Gastroesophageal sphincter (tissue), 4 donors: ENCODE measurements at places on chromosomes 5 and 9.

DNA sequence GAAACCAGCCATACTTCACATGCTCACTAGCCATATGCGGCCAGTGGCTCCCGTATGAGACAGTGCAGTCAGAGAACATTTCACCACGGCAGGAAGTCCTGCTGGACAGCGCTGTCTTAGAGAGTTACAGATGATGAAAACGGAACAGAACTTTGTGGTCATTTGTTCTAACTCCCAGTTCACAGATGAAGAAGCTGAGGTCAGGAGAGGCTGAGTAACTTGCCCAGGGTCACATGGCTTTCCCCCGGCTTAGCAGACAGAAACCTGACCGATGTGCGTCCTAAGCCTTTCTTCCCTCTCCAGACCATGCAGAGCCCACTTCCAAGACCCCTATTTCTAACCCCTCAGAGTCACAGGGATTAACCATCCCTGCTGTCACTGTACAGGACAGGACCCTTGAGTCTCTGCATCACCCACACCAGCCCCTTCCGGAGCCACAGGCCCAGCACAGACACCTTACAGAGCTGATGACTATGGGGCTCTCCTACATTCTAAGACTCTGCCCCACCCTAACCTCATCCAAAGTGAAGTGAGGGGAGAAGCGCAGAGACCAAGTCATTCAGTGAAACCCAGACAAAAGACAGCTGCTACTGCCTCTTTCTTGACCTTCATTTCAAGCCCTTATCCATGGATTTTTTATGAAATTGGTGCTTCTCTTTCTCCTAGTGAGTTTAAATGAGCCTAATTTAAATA is 86.9 kb downstream of the PTPN3 start:
- ATAC-seq, result no peak

DNA sequence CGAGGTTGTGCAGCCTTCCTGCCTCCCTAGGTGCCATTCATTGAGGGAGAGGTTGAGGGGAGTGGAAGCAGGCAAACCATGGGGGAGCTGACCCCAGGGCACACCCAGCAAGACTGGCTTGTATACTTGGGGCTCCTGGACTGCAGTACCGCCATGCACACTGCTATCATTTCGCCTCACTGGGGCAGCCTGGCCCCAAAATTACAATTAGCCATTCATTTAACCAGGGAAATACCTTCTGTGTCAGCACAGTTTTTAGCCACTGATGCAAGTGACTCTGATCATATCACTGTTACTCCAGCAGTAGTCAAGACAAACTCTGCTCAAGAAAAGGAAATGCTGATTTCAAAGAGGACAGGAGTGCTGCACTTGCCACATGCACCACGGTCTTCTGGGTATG is 109.7 kb downstream of the TRIO start:
- ATAC-seq, result no peak

- no peak for ATAC-seq
Observed at GRCh38 chr9:112892981-112893380, 2.3 kb upstream of the SLC46A2 start.

- peak; percentile 74 for ATAC-seq
Observed at GRCh38 chr5:52989025-52989780, at the start of gene ITGA2. TSS of gene ITGA2 (plus strand) at chr5:52989352. CDS start at chr5:52989469, 117 bp downstream.

DNA sequence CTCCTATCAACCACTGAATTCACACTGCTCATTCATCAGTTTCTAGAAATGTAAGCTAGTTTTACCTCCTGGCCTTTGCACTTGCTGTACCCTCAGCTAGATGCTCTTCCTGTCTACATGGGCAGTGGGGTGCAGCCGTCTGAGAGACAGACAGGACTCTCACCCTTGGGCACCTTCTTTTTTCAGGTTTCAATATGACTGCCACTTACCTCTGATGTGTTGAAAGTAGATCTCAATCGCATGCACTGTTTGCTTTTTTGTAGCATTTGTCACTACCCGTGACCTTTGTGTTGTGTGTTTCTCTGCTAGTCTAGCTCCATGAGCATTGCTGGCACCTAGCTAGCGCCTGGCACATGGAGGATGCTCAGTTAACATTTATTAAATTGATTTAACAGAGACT is 403.1 kb upstream of the TRPC7 start:
- ATAC-seq, result no peak

DNA sequence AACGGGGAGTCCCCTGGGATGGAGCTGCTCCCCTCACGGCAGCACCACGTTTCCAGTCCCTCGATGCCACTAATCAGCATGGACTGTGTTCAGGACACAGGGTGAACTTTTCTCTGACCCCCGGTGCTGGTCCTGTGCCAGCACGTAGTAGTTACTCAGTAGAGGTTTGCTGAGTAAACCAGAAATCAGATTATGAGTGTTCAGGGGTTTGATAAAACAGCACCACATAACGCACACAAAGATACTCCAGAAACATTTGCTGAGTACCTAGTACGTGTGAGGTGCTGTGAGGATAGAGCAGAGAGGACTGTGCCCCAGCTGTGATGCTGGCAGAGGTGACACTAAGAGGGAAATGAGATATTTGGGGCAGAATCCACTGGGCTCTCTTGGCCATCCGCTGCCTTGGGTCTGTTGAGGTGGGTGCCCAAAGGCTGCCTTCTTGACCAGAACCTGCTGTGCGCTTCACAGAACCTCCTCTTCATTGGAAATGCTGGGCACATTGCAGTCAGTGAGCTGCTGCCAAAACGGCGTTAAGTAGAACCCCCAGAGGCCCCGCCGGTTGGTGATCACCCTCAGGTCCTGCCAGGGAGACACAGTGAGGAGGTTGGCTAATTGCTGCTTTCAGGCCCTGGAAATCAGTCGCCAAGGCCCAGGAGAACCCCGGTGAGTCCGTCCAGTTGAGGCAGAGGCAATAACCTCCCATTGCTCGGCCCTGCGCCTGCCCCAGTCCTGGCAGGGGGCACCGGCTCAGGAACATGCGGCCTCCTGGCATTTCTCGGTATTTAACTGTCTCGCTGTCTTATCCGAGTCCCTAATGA is 49.4 kb downstream of the NEURL1B start:
- no peak for ATAC-seq

DNA sequence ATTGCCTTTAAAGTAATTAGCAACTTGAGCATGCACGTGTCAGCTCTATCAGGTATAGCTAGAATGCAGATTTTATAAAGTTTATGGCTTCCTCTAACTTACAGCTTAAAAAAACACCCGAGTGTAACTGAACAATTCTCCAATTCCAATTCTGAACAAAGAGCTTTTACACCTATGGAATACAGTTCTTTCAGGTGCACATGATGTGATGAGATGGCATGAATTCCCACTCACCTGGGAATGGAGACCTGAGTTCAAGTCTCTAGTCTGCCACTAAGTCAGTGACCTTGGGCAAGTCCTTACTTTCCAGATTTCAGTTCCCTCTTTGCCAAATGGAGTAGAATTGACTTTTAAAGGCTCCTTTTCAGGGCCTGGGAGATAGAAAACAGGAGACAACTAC is 1.8 kb downstream of the ZFAND5 start:
- no peak for ATAC-seq

GRCh38 chr5:73417303-73418034 is 31.1 kb downstream of the FOXD1 start:
- no peak for ATAC-seq

- peak; percentile 73 for ATAC-seq
Observed at GRCh38 chr9:85987236-85987635, 46.3 kb downstream of the NAA35 start.

- peak; percentile 38 for ATAC-seq
Observed at GRCh38 chr9:107176436-107177151, 106.5 kb upstream of the RAD23B start.

DNA sequence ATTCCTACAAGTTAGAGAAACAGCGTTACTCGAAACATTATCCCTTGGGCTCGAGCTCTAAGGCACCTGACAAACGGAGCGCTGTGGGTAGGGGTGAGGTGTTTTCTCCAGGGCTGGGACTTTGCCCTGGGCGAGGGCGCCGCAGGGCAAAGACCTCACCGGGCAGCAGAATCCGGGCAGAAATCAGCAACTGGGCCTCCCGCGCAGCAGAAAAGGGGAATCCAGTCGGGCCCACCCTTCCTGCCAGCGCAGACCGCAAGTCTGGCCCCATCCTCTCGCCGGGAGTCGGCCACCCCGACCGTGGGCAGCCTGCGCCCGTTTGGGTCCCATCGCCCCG is 430 bp upstream of the MSH3 start:
- ATAC-seq, result no peak

- ATAC-seq, result no peak
Observed at GRCh38 chr5:71892641-71893365, 173.7 kb downstream of the CARTPT start.

DNA sequence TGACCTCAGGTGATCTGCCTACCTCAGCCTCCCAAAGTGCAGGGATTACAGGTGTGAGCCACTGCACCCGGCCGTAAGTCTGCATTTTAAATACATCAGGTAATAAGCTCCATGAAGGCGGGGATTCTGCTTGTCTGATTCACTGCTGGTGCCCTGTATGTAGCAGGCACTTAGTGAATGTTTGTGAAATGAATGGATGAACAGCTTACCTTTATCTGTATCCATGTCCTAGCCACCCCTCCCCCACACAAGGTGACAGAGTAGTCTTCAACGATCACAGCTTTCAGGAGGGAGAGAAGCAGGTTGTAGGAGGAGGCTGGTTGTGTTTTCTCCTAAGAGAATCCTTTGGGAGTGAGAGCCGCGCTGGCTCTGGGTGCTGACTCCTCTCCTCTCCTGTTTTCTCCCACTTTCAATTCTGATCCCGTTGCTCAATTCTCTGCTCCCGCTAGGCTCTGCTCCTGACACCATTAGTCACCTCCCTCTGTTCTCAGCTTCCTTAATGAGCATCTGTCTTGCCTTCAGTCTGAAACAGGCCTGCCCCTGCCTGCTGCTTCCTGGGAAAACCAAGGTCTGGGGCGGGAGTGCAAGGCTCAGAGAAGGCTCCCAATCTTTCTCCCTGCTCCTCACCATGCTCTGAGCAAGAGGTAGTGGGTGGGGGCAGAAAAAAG is 88.8 kb upstream of the CTNNA1 start:
- ATAC-seq, result no peak

DNA sequence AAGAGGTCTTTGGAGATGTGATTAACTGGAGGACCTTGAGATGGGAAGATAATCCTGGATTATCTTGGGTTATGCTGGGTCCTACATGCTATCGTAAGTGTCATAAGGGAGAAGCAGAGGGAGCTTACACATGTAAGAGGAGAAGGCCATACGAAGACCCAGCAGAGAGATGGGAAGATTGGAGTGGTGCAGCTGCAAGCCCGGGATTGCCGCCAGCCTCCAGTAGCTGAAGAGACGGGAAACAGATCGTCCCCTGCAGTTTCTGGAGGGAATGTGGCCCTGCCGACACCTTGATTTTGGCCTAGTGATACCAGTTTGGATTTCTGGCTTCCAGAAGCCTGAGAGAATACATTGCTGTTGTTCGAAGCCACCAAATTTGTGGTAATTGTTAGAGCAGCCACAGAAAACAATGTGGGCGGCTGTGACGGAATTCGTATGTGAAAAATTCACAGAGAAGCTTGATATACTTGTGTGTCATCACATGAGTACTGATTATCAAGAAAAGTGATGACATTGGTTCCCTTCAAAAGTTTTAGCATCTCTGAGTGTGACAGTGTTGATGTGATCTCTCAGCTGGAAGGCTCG is 86.9 kb downstream of the CYFIP2 start:
- ATAC-seq, result no peak

DNA sequence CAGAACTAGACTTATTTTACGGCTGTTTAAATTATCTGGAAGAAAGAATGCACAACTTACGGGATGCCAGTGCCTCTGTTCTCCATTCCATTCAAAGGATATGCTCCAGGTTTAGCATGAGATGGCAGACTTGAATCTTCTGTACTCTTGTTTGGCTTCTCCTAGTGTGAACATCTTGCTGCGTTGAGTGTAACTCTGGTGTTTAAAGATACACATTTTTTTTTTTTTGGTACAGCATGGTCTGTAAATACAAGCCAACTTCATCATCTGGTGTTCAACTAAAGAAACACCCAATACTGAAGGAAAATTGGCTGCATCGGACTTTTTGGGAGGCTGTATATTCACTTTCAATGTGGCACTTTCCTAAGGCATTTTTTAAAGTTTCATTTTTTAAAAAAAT is 7.4 kb upstream of the MIER3 start:
- ATAC-seq, result no peak

DNA sequence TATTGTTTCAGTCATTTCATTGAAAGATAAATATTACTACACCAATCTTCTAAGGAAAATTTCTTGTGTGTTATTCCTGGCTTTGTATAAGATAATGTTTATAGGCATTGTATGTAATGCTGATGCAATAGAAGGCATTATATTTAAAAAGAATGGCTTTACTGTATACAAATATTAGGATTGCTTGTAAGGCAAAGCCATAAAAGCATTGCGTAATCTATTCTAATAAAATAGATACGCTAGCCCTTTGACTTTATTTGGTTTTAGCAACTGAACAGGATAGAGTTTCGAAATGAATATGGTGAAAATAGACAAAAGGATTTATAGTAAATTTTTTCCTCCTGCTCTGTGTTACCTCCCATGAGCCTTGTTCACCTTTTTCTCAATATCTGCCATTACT is 5.5 kb upstream of the LYSMD3 start:
- no peak for ATAC-seq

DNA sequence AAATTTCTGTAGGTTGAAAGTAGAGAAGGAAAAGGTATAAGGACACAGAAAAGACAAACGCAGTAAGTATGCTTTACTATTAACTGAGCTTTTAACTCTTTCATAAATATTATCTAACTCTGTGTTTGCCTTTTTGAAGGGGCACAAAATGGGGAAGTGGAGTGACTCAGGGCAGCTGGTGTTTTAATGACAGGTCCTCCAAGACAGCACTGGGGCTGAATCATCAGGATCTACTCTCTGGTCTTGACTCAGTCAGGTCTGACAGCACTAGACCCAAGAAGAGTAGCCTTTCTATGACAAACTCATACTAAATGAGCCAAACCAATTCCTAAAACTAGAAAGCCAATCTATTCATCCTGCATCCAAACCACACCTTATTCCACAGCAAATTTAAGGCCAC is 102.2 kb downstream of the APTX start:
- ATAC-seq, result no peak

DNA sequence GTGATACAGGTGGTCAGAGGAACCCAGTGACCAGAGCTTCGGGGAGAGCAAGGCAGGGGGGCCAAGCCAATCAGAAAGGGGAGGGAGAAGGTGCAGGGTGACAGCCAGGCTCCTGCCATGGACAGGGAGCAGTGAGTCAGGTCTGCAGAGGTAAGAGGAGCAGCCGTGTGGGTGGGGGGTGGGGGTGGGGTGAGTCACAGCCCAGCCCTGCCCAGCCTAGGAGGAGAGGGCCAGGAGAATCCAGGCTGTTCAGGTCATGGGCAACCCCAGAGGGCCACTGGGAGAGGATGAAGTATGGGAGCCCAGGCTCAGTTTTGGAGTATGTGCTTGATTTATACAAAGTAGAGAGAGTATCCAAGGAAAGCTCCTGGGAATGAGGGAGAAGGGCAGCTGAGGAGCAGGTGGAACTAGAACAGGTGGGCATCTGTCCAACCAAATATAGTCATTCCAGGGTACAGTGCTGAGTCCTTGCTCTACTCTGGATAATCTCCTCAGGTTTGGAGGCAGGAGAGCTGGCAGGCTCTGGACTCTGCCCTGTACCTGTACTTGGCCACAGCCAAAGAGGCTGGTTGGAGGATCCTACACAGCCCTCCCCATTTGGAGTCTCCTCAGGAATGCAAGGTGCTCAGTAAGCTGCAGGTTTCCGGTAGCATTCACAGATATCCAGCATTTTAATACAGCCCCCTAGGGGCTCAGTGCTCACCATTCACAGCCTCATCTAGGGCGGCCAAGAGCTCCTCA is 1.6 kb downstream of the HBEGF start:
- ATAC-seq, result no peak

GRCh38 chr9:72294936-72295335 is 70.1 kb downstream of the ZFAND5 start:
- ATAC-seq, result no peak
